ENCODE measurements at places on chromosomes 4 and X.

DNA sequence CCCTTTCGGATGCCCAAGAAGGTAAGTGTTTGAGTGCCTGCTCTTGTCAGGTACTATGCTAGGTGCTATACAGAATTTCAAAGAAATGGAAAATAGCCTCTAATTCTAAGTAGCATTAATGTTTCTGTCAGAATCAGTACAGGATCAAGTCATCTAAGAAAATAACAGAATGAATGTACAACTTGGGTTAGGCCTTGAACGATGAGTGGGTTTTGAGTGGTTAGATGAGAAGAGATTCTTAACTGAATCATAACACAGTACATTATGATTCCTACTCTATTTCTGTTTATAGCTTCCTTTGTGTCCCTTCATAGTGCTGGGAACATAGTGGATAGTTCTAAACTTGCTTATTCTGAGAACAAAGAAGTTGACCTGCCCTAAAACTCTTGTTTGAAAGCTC is 253.9 kb downstream of the GLUD2 start:
- H3K36me3 ChIP-seq = no peaks in the 10 kb centered on the region
- no peak for DNase-seq
- no peak overlapping the region for H3K4me3 ChIP-seq
- no peak overlapping the region for H3K27ac ChIP-seq
- no peaks in the 10 kb centered on the region for H3K4me1 ChIP-seq

- H3K27ac ChIP-seq = no peak overlapping the region
- DNase-seq = no peak
- no peaks in the 10 kb centered on the region for H3K36me3 ChIP-seq
- no peaks in the 10 kb centered on the region for H3K4me1 ChIP-seq
Measured at GRCh38 chrX:20252381-20253231, 14.1 kb downstream of the RPS6KA3 start.

DNA sequence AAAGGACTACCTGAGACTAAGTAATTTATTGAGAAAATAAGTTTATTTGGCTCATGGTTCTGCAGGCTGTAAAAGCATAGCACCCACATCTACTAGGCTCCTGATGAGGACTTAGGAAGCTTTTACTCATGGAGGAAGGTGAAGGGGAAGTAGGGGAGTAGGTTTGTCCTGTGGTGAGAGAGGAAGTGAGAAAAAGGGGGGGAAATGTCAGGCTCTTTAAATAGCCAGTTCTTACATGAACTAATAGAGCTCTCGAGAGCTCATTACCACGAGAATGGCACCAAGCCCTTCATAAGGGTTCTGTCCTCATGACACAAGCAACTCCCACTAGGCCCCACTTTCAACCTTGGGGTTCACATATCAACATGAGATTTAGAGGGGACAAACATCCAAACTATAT is 125.5 kb upstream of the NRK start:
- DNase-seq = no peak
- no peak overlapping the region for H3K27ac ChIP-seq
- H3K4me1 ChIP-seq = no peaks in the 10 kb centered on the region
- H3K27me3 ChIP-seq = peaks cover 6% of the 10 kb centered on the region

DNA sequence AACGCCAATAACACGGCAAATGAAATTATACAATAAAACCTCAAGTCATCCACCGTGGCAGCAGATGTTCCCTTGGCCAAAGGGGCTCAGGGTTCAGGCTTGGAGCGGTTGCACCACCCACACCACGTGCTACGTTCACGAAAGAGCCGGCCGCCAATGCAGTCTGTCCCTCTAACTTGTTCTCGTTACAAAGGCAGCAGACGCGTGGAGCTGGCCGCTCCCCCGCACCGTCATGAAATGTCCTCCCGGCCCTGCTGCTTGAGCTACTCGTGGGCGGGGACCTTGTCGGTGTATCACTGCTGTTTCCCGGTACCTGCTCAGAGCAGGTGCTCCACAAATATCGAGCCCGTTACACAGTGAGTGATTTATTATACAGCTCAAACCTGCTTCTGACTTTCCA is 36.4 kb upstream of the MAN2B2 start:
- H3K4me1 ChIP-seq = no peaks in the 10 kb centered on the region
- no peak for DNase-seq
- no peaks in the 10 kb centered on the region for H3K36me3 ChIP-seq
- peaks cover 5% of the 10 kb centered on the region for H3K27me3 ChIP-seq
- H3K27ac ChIP-seq = no peak overlapping the region

DNA sequence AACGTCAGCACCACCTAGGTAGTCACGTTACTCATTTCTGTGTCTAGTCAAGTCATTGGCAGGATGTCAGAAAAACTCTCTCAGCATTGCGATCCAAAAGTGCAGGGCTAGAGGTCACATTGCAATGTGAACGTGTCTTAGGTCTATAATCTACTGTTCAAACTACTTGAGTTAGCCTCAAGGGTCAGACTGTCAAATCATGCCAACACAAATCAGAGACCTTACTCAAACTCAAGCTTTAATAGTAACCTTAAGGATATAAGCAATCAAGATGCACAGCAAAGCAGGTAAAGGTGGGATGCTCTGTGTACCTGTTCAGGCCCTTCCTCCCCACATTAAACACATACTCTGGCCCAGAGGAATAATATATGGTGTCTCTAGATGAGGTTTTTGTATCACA is 114.4 kb upstream of the NOCT start:
- H3K4me3 ChIP-seq = no peak overlapping the region
- H3K4me1 ChIP-seq = no peaks in the 10 kb centered on the region
- H3K27ac ChIP-seq = no peak overlapping the region
- no peak for DNase-seq
- no peaks in the 10 kb centered on the region for H3K36me3 ChIP-seq
- no peaks in the 10 kb centered on the region for H3K27me3 ChIP-seq

Measured in spinal cord (tissue), 10 donors.